ENCODE measurements at places on chromosomes 16 and 17.

DNA sequence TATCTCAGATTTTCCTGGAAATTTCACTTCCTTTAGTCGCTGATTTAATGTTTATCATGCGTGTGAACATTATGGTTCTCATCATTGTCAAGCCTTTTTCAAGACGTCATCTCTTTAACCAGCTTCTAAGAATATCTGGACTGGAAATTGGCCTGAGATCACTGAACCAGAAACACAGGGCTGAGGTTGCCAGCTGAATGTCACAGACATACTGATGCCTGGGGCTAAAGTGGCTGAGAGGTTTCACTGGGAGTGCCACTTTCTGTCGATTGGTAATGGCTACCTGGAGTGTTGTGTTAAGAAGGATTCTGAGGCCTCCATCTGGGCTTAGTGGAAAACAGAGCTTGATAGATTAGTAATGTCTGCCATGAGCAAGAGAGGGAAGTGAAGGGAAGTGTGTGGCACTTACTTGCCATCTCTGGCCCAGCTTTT, 54.2 kb downstream of the CRISPLD2 start:
- DNase-seq: no peak

- DNase-seq: no peak
Observed at GRCh38 chr16:65079549-65079948, 42.3 kb downstream of the CDH11 start.

DNA sequence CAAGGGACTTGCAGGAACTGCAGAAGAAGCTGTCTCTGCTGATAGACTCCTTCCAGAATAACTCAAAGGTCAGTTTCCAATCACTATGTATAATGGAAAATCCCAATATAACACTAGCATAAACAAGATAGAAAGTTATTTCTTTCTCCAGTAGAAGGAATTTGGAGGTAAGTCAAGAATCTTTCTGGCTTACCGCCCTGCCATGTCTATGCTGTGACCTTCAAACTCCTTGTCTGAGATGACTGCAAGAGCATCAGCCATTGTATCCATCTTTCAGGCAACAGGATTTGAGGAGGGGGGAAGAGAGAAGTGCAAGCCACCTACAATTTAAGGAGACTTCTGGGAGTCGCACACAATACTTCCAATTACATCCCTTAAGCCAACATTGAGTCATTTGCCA, 2.7 kb downstream of the LDAF1 start:
- DNase-seq: no peak

GRCh38 chr16:65624666-65625065, 502.8 kb upstream of the CDH11 start:
- no peak for DNase-seq

DNA sequence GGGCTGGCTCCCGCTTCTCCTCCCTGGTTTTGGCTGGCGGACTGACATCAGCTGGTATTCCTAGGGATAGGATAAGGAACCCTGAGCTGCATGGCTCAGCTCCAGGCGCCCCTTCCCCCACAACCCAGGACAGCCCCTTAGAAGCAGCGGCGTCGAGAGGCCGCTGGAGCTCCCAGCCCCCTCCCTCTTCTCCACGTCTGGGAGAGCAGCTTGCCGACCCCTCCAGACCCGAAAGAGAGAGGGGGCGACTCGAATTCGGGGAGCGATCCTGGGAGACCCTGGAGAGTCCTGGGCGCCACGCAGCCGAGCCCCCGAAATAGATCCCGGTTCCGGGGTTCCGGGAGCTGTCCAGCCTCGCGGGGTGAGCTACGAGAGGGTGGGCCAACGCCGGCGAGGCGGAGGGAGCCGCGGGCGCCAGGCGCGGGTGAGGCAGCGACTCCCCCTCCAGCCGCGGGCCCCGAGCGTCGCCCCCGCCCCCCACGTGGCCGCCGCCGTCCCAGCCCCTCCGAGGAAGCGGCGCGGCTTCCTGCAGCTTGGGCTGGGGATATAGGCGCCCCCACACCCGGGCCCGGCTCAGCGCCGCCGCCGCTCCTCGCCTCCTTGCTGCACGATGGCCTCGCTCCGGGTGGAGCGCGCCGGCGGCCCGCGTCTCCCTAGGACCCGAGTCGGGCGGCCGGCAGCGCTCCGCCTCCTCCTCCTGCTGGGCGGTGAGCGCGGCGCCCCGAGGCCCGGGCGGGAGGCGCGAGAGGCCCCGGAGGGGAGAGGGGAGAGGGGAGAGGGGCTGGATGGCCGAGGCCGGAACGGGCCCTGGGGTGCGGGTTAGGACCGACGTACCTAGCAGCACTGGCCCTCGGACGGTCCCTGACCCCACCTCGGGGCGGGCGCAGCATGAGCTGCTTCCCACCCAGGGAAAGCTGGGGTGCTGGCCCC, at the start of gene RAMP2:
Gene RAMP2 (plus strand): TSS at position 576 of the 930 bp plus-strand sequence. CDS start 35 bp downstream, at position 611.
- no peak for DNase-seq

DNA sequence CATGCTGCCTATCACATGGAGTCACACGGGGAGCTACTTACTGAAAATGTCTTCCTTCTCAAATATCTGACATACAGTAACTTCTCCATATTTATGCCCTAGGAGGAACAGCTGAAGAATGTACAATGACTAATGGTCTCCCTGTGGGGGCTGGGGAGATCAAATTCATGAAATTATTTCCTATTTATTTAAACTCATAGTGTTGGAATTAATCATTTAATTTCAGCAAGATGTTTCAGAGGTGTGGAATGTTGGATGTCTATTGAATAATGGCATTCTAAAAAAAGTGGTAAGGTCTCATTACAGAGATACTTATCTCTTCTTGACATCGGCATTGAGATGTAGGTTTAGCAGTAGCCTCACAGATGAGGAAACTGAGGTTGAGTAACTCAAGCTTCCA, 214.3 kb upstream of the CDH11 start:
- no peak for DNase-seq

- no peak for DNase-seq
Observed at GRCh38 chr17:19991252-19991885, 13.7 kb upstream of the AKAP10 start.

DNA sequence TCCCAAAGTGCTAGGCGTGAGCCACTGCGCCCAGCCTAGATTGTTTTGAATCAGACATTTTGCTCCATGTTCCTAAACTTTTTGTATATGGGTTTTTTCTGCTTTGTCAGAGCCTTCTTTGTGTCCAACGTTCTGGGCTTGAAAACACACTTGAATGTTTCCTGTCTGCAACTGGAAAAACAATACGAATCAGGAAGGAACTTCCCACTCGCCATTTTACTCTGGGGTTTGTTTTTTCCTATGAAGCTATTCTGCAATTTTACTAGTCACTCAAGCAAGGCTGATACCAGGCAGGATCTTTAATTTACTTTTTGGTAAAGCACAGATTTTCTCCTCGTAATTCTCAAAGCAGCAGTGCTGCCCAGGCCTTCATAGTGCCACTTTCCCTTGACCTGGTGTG, 31.6 kb downstream of the ARHGAP17 start:
- no peak for DNase-seq

DNA sequence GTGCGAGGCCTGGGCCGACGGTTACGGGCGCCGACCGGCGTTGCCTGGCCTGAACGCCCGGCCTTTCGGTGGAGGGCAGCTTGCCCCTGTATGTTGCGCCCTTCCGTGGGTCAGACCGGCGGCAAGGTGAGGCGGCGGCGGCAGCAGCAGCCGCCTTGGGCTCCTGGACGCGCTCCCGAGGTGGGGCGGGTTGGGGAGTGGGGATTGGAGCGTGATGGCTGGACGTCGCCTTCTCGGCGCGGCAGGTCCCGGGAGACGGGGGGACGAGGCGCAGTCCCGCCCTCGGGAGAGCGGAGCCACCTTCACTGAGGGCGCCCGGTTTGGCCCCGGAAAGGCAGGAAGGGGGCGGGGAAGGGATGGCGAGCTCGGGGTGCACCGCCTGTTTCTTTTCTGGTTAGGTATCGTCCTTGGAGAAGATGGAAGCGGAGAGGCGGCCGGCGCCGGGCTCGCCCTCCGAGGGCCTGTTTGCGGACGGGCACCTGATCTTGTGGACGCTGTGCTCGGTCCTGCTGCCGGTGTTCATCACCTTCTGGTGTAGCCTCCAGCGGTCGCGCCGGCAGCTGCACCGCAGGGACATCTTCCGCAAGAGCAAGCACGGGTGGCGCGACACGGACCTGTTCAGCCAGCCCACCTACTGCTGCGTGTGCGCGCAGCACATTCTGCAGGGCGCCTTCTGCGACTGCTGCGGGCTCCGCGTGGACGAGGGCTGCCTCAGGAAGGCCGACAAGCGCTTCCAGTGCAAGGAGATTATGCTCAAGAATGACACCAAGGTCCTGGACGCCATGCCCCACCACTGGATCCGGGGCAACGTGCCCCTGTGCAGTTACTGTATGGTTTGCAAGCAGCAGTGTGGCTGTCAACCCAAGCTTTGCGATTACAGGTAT, 671 bp downstream of the DGKE start:
- DNase-seq: no peak

- no peak for DNase-seq
Observed at GRCh38 chr16:11270602-11271162, 1.6 kb upstream of the TNP2 start.

- no peak for DNase-seq
Observed at GRCh38 chr17:14304773-14305517, 4.1 kb downstream of the HS3ST3B1 start.

- no peak for DNase-seq
Observed at GRCh38 chr17:49146620-49147306, 14.2 kb downstream of the B4GALNT2 start.

GRCh38 chr16:740459-740763, 386 bp downstream of the CIAO3 start:
- no peak for DNase-seq

DNA sequence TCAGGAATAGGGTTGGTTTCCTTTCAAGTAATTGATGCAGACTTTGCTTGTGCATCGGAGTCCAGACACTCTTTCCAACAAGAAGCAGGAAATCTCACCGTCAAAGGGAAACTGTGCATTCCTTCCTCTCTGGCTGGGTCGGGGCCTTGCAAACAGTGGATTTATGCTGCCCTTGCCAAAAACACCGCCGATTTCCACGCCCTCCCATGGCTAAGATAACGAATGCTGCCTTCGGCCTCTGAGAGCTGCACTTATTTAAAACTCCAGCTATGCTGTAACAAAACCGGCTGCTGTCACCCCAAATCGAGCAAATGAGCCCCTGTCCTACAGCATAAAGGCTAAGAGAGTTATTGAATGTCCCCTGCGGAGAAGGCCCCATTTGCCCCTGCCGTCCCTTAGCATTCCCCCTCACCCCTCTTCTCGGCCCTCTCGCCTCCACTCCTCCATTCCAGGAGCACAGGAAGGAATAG, 275.5 kb upstream of the IRX5 start:
- no peak for DNase-seq
